ENCODE measurements at places on chromosomes 7 and 10.

DNA sequence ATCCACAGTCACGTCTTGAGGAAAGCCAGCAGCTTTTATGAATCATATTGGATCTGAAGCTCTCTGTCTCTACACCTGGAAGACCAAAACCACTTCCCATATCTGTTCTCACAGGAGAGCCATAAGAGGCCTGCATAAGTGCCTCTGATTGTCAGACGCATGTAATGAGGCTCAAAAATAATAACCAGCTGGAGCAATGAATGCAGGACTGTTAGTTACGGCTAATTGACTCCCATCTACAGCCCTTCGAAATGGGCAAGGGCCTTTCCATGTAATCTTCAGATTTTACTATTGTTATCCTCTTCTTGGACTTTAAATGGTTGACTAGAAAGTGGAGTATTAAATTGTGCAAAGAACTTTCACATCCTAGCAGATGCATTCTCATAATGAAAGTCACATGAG lies 4.4 kb upstream of the SEMA3C start:
- DNase-seq, result no peak

DNA sequence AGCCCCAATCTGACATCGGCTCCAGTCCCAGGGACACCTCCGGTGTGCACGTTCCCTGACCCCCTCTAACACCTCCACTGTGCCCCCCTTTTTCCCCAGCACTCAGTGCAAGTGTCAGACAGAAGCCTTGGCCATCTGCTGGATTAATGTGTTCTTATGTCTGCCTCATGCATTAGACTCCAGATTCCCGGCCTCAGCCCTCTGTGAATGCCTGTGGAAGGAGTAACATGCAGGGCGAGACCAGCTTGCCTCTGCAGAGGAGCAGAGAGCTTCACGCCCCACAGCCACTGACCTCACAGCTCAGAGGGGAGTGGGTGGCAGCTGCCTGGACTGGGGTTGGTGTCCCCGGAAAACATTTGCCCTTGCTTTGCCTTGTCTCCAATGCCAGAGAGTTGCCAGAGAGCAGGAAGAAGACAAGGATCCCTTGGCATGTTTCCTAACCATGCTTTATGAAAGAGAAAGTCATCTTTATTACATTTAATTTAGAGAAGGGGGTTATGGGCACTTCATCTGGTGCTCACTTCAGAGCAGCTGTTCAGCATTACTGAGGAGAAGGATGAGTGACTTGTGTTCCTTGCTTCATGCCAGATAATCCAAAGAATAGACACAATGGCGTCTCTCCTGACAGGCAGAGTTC lies 91.6 kb upstream of the CXCL12 start:
- DNase-seq, result no peak

- DNase-seq, result no peak
Measured at GRCh38 chr10:130137090-130137448, 878 bp downstream of the GLRX3 start.

GRCh38 chr10:125008689-125009638 lies 67.0 kb downstream of the ZRANB1 start:
- no peak for DNase-seq

DNA sequence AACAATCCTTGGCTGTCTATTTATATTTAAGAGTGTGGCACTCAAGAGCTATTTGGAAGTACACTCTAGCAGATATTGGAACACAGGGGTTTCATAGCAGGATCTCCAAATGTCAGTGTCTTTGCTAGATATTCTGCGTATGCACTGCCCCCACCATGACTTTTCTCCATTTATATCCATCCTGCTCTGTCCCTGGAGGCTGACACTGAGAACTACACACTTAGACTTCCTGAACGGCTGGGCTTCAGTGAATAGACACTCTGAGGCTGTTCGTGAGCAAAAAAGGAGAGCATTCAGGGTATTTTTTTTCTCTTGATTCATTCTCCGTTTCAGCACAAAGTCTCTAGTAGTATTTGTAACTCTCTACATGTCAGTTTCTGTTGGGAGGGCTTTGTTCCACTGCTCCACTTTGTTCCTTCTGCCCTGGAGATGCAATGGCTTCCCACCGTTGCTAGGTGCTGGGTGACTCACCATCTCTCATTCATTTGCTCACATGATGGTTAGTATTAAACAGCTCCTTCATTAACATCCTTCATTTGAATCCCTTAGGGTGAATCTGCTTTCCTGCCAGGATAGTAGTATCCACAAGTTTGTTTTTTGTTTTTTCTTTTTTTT lies 155.9 kb upstream of the SLC13A1 start:
- DNase-seq, result no peak

- DNase-seq, result no peak
Measured at GRCh38 chr10:338171-339037, 203.1 kb downstream of the ZMYND11 start.
